Stimulated activated CD4-positive, alpha-beta T cell treated with anti-CD3 and anti-CD28 coated beads, Interleukin-4, amount 100 ng/mL, for 24 hours (primary cell): ENCODE measurements at places on chromosomes 2 and 18.

DNA sequence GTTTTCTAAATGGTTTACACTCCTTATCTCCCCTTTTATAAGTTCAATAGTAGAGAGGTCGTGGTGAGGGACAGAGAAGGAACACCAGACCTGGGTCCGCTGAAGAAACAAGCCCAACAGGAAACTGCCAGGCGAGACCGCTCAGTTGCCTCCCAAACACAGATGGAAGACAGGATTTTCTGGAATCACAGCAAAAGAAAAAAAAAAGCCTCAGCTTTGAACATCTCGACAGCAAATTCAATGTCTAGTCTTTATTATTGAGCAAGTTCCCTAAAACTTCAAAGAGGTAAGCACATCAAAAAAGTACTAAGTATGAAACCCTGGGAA is 33.5 kb upstream of the GNAL start:
- no peak for DNase-seq

- DNase-seq = peak; percentile 30
Measured at GRCh38 chr2:160516547-160517365, 23.1 kb upstream of the RBMS1 start.

DNA sequence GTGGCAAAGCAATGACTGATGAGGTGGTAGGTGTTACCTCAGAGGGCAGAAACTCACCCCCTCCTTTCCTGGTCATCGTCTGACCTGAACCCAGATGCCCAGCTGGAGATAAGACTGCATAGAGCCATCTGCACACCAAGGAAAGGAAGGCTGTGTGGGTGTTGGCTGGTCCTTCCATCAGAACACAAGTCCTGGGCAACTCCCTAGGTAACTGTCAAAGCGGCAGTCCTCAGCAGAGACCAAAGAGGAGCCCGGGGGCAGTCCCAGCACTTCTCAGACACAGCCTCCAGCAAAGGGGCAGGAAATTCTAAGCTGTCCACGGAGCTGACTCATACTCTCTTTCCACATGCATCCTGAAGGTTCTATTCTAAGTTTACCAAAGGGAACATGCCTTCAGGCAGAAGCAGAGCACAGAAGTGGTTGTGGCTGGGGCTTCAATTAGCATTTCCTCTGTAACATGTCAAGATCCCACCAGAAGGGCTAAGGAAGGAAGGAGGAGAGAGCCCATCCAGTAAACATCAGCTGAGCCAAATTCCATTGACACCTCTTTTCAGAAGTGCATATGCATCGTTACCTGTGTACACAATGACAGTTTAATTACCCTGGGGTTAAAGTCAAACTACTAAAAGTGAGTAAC is 54.7 kb downstream of the SPRED2 start:
- no peak for DNase-seq

- DNase-seq = no peak
Measured at GRCh38 chr2:241853651-241854341, 4.9 kb downstream of the PDCD1 start.

DNA sequence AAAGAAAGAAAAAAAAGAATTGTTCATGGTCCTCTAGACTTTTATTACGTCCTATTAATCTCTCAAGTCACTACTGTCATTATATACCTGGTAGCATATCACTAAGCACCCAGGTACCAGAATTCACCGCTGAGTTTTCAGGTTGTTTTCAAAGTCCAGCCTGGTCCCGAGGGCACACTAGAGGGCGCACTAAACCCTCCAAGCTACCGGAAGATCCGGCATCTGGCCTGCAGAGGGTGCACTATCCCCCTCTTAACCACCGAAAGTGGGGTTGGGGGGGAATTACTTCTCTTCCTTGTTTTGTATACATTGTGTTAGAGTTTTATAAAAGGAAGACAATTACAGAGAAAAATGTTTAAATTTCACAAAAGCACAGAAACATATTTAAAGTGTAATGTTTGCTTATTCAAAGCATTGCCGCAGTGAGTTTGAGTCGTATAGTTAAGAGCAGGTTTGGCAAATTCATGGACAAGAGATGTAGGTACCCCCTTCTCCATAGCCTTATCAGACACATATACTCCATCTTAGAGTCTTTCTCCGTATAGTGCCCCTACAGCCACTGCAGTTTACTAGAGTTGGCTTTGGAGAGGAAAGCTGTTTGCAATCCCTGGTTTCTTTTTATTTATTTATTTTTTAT is 19.2 kb downstream of the MOGAT1 start:
- DNase-seq = peak; percentile 75

GRCh38 chr2:192148620-192149321 is 46.0 kb downstream of the TMEFF2 start:
- no peak for DNase-seq

DNA sequence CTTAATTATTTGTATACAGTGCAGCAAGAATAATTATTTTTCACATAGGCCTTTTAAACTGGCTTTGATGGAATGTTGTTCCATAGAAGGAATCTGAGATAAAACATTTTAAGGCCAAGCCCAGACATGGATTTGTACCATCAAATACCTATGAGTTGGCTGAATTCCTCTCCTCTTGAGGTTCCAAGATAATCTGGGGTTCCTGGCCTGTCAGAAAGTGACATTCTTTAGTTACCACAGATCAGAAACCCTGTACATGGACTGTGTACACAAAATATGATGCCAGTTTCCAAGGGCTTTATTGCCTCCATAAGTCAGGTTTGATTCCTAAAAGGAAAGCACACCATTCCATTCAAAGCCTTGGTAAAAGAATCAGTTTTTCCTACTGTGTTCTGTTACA is 1256.7 kb upstream of the NRXN1 start:
- no peak for DNase-seq

- DNase-seq = no peak
Measured at GRCh38 chr2:113077921-113078320, 10.2 kb downstream of the IL1F10 start.

GRCh38 chr2:201733544-201733943 is 35.1 kb upstream of the MPP4 start:
- DNase-seq = no peak

GRCh38 chr2:9778012-9778411 is 65.3 kb upstream of the TAF1B start:
- no peak for DNase-seq

GRCh38 chr2:100376836-100377235 is 40.6 kb downstream of the CHST10 start:
- no peak for DNase-seq

DNA sequence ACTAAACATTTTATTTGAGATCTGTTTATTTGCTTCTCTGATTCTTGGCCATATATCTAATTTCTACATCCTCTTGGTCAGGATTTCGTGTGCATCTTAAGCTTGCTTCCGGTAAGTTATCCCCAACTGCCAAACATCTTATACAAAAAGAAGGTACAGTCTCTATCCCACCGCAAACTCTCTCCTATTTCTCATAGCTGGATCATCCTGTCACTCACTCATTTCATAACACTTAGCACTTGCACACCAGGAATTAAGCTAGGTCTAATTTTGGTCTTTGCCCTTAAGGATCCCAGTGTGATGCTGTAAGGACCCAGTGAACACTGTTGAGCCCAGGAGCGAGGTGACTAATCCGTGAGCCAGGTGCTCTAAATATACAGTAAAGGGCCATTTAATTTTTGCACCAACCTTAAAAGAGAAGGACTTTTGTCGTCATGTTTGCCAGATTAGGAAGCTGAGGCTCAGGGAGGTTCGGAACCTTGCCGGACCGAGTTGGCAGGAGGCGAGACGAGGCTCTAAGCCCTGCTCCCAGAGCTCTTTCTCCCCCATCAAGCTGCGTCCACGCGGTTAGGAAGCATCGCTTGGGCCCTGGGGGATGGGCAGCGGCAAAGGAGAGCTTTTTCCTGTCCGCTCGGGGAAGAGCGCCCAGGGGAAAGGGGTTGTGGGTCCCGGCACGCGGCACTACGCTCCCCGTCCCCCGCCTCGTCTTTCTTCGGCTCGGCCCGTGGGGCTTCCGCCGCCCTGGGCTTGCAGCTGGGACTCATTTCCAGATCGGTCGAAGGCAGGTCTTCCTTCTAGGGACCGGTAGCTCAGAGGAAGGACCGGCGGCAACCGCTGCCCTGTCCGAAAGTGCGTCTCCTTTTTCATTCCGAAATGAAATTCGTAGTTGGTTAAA is 4.1 kb upstream of the ITPRIPL1 start:
- DNase-seq = peak; percentile 22

DNA sequence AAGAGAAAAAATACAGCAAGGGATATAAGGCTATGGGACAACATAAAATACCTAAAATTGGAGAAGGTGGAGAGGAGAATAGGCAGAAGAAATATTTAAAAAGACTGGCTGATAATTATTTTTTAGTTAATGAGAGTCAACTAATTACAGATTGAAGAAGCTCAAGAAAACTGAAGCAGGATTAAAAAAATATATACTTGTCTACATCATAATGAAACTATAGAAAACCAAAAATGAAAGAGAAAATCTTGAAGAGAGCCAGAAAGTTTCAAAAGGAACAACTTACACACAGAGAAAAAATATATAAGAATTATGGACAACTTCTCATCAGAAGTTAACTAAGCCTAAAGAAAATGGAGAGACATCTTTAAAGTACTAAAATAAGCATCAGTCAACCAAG is 62.9 kb upstream of the APCDD1 start:
- no peak for DNase-seq

GRCh38 chr2:137963535-137964065 is 673 bp upstream of the HNMT start:
- DNase-seq = no peak

DNA sequence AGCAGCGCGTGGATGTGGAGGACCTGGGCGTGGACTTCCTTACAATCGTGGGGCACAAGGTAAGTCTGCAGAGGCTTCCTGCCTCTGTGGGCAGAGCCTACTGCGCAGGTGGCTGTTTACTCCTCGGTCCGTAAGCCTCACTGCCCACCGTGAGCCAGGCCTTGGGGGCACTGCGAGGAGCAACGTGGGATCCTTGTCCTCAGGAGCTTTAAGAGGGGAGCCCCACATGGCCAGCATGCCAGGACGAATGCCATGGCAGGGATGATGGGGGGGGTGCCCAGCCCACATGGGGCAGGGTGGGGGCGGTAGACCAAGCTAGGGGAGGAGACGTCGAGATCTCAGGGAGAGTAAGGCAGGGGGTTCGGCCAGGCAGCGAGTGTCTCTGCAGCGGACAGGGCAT is 18.0 kb upstream of the ESPNL start:
- no peak for DNase-seq

DNA sequence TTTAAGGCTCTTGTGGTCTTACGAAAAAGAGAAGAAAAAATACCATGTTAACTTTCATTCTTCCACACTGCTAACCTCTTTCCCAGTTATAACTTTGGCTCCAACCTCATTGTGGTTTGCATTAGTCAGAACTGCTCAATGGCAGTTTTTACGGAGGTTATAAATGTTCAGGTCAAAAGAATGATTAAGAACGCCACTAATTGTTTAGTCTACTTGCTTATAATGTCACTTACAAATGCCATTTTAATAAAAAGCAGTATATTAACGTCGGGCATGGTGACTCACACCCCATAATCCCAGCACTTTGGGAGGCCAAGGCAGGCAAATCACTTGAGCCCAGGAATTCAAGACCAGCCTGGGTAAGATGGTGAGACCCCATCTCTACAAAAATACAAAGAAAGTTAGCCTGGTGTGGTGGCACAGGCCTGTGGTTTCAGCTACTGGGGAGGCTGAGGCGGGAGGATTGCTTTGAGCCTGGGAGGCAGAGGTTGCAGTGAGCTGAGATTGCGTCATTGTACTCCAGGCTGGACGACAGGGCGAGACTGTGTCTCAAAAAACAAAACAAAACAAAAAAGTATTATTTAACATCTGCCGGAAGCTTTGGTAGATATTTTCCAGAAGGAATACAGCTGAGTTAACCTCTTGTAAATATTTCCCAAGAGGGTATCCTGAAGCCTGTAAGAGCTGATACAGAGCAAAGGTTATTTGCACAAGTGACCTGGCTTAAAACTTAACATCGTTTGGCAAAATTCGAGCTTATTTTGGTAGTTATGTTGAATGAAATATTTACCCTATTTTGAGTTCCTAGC is 5.1 kb downstream of the AGPS start:
- DNase-seq = no peak

- no peak for DNase-seq
Measured at GRCh38 chr2:164655336-164655735, 34.1 kb upstream of the GRB14 start.

GRCh38 chr18:61869636-61870035 is 23.2 kb downstream of the RNF152 start:
- DNase-seq = no peak

DNA sequence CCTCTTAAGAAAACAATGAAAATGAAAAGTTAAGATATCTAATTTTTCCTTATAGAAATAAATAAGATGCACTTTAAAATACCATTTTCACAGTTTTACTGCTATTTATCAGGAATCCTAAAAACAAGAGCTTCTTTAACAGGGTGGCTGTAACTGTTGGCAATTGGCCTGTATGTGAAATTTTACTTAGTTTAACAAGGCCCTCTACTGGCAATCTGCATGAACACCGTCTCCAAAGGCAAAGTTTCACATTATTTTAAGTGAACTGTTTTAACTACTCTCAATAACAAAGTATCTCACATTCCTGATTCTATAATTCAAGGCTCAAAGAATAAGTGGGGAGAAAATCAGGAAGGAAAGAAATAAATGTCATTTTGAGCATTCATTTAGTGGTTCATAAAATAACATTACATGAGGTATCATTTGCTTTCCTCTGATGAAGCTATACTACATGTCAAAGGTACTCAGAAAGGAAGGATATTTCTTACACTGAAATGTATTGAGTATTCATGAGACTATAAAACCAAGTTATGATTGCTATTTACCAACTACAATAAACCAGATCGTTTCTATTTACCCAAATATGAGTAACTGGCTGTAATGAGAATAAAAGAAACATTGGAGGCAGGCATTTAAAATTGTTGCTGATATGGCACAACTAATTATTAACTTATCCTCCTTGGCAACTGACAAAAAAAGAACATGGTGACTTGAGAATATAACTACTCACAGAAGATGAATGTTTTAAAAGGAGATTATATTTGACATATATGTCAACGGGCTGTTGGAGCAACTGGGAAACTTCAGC is 7.0 kb downstream of the NCKAP5 start:
- DNase-seq = no peak

- DNase-seq = no peak
Measured at GRCh38 chr2:54380670-54381069, 75.5 kb upstream of the SPTBN1 start.

DNA sequence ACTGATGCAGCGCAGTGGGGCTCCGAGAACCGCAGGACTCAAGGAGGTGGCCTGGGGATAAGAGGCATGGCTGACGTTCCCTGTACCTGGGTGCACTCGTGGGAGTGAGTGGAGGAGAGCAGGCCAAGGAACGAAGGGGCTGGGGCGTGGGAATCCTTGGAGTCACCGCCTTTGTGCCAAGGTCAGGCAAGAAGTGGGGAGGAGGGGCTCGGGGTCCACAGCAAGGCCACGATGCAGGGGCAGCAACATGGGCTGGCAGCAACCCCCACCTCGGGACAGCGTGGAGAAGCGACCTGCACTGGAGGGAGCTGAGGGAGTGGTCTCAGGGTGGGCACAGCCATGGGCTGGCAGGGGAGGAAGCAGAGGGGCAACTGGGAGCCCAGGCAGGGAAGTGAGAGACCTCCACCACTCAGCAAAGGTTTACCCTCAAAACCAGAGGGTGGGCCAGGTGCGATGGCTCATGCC is 18.6 kb downstream of the ARID5A start:
- no peak for DNase-seq

GRCh38 chr2:15010346-15010745 is 377.8 kb downstream of the LRATD1 start:
- DNase-seq = no peak

GRCh38 chr18:22302144-22302543 is 115.6 kb downstream of the CTAGE1 start:
- DNase-seq = no peak

GRCh38 chr2:216305574-216305973 is 66.7 kb downstream of the MARCHF4 start:
- no peak for DNase-seq

- DNase-seq = no peak
Measured at GRCh38 chr2:136858656-136859055, 93.3 kb downstream of the THSD7B start.
